IPS DF 6.9 (cell line): ENCODE measurements at places on chromosomes 5 and 9.

DNA sequence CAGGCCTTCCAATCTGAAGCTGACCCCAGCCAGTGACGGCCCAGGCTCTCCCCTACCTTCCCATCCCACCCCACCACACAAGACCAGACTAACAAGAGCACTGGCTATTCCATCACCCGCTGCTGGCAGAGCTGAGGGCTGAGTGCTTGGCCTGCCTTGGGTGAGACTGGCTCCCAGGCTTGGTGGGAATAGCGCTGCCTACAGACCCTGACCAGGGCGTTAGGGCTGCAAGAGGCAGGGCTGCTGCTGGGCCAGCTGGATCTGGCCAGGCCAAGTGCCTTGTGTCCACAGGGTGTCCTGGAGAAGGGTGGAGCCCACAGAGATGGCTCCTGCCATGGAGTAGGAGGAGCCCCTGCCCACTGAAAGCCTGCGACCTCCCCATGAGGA lies 31.6 kb upstream of the ANGPTL2 start:
- H3K27me3 ChIP-seq: no peaks in the 10 kb centered on the region
- peaks cover under 1% of the 10 kb centered on the region for H3K4me1 ChIP-seq
- no peaks in the 10 kb centered on the region for H3K36me3 ChIP-seq
- no peak overlapping the region for H3K4me3 ChIP-seq

- no peaks in the 10 kb centered on the region for H3K4me1 ChIP-seq
- DNase-seq: no peak
- no peaks in the 10 kb centered on the region for H3K36me3 ChIP-seq
- H3K27me3 ChIP-seq: no peaks in the 10 kb centered on the region
Measured at GRCh38 chr5:17928581-17928981, 294.3 kb downstream of the TAF11L14 start.

DNA sequence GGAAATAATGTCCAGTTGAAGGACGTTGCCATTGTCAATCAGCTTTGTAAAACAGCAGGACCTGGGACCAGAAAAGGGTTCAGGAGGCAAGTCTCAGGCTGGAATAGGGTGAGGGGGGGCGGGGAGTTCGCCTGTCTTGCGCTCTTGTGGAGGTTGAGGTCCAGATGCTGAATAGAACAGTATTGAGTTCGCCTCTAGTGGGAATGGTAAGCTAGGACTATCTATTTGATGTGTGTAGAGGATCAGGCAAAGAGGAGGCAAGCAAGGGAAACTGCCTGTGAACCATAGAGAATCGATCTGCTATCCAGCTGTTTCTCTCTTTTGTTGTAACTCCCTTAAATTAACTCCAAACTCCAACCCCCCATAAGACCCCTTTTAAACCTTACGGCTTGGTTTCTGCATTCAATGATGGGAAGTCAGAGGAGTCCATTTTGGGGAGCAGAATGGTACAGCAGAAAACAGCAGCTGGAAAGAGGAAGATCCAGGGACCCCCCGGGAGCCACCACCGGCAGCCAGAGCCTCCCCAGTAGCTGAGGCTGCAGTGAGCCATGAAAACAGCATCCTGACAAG lies 133.7 kb downstream of the SLC28A3 start:
- no peaks in the 10 kb centered on the region for H3K4me1 ChIP-seq
- H3K36me3 ChIP-seq: no peaks in the 10 kb centered on the region
- no peaks in the 10 kb centered on the region for H3K27me3 ChIP-seq
- no peak overlapping the region for H3K27ac ChIP-seq
- DNase-seq: no peak

DNA sequence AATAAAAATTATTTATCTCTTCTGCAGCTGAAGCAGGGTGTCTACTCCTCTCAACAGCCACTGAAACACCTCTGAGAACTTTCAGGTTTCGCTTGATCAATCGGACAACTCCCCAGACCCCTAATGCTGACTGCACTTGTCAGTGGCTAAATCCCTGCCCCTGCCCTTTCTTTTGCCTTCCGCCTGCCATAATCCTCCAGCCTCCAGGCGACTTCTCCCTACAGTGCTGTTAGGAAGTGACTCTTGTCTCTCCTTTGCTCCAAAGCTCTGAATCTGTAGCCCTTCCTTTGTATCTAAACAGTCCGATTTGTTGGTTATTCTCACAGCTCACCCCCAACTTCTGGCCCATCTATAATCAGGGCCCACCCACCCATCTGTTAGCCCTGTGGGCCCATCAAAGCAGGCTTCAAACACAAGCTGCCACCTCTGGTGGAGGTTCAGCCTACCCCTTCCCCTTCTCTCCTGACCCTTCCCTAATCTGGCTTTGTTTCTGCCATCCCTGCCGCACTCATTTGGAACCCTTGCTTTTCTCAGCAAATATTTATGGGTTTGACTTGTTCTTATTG lies 53.7 kb upstream of the IFNK start:
- DNase-seq: no peak
- H3K36me3 ChIP-seq: no peaks in the 10 kb centered on the region
- H3K27me3 ChIP-seq: no peaks in the 10 kb centered on the region
- no peak overlapping the region for H3K27ac ChIP-seq
- peaks cover 6% of the 10 kb centered on the region; the same call in 1 of the 2 replicates for H3K4me1 ChIP-seq

DNA sequence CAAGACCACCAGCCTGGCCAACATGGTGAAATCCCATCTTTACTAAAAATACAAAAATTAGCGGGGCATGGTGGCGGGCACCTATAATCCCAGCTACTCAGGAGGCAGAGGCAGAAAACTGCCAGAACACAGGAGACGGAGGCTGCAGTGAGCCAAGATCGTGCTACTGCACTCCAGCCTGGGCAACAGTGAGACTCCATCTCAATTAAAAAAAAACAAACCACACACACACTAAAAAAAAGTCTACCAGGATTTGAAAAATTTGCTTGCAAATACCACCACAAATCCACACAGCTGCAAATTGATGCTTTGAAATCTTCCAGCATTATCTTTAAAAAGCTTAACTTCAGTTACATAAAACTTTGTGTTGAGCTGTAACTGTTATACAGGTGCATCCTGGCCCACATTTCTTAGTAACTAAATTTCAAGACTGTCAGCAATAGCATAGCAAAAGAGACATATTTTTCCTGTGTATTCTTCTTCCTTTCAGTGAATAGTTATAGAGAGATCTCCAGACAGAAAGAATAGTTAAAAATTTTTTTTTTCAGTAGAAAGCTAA lies 6.8 kb downstream of the CHD1 start:
- no peaks in the 10 kb centered on the region for H3K4me1 ChIP-seq
- no peak for DNase-seq
- peaks cover 13% of the 10 kb centered on the region for H3K36me3 ChIP-seq
- no peak overlapping the region for H3K27ac ChIP-seq
- no peaks in the 10 kb centered on the region for H3K27me3 ChIP-seq
- no peak overlapping the region for H3K4me3 ChIP-seq

GRCh38 chr5:38396766-38397165 lies 138.4 kb downstream of the EGFLAM start:
- no peaks in the 10 kb centered on the region for H3K27me3 ChIP-seq
- H3K4me3 ChIP-seq: no peak overlapping the region
- H3K36me3 ChIP-seq: no peaks in the 10 kb centered on the region; the same call in 1 of the 2 replicates
- no peak overlapping the region for H3K27ac ChIP-seq

DNA sequence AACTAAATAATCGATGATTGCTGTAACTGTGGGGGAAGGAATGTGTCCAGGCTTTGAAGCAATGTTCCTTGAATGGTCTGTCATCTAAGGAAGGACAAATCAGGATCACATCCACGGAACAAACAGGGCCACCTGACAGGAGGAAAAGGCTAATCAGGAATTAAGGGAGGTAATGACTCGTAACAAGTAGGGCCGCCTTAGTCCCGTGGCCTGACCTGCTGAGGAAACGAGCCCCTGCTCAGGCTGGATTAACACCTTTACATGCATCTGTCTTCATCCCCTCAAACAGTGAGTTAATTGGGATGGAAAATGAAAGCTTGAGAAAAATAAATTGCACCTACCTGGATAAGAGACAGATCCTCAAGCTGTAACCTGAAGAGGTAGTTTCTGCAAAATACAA lies 227.8 kb downstream of the SEMA5A start:
- H3K4me1 ChIP-seq: no peaks in the 10 kb centered on the region
- no peaks in the 10 kb centered on the region for H3K36me3 ChIP-seq
- no peak overlapping the region for H3K4me3 ChIP-seq
- H3K27me3 ChIP-seq: no peaks in the 10 kb centered on the region
- no peak for DNase-seq
- no peak overlapping the region for H3K27ac ChIP-seq

GRCh38 chr5:147465747-147466146 lies 44.1 kb downstream of the DPYSL3 start:
- H3K27me3 ChIP-seq: no peaks in the 10 kb centered on the region
- no peak overlapping the region for H3K4me3 ChIP-seq
- H3K27ac ChIP-seq: no peak overlapping the region
- H3K4me1 ChIP-seq: peaks cover 3% of the 10 kb centered on the region
- DNase-seq: no peak

DNA sequence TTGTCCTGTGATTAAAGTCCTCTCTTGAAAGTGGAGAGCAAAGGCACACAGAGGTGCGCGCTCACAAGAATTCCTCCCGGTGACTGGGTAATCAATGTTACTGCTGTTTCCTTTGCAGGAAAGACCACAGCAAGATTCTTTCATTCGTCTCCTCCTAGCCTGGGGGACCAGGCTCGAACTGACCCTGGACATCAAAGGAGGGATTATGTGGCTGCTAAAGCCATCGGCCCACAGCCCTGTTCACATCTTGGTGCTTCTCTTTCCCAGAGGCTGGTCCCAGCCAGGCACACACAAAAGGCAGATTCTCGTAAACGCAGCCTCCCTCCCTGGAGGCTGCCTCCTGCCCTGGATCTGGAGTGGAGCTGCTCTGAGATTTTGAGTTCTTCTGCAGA lies 230.9 kb downstream of the FANCC start:
- H3K27ac ChIP-seq: no peak overlapping the region
- no peak for DNase-seq
- no peaks in the 10 kb centered on the region for H3K27me3 ChIP-seq
- 0 out of 2 replicates have a peak, but pooled peaks cover 5% of the 10 kb centered on the region for H3K36me3 ChIP-seq
- no peak overlapping the region for H3K4me3 ChIP-seq

DNA sequence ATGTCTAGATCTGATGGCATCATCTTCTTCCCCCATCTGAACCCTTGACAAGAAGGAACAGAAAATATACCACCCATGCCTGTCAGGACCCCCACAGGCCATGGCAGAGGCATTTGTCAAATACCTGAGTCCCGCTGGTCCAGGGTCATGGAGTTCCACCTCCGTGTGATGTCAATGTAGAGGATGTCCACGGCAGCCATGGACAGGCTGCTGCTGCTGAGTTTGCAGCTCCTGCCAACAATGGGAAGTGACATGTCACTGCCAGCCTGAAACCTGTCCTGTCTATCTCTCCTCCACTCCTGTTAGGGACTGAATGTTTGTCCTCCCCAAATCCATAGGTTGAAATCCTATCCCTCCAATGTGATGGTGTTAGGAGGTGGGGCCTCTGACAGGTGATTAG lies 208.8 kb downstream of the DAB2IP start:
- H3K27ac ChIP-seq: no peak overlapping the region
- H3K4me3 ChIP-seq: no peak overlapping the region
- no peaks in the 10 kb centered on the region for H3K36me3 ChIP-seq

DNA sequence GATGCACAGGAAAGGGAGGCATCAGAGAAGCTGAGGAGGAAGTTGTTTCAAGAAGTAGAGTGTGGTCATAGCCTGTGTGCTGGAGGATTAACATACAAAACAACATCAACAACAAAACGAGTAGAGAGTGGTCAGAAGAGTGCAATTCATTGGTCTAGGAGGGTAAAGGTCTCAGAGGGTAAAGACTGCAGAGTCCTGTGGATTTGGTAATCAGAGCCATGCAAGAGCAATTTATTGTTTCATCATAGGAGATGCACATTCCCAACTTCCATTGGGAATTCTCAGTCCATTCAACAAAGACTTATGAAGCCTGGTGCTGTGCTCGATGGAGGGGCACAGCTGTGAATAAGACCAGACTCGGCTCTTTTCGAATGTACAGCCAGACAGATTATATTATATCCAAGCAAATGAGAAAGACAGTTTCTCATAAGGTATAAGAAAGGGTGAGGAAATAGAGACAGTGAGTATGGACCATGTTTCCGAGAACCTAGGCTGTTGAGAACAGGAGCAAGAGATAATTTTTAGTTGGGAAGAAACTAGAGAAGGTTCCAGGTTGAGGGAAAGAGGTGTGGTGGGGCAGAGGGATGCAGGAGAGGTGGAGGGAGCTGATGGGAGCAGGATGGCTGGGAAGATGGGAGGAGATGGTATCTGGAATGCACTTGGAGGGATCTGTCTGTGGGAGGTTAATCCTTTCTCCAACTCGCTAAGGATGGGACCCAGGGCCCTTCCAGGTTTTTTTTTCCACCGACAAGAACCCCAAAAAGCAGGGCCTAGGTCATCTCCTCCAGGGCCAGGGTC lies 7.9 kb upstream of the MYORG start:
- H3K4me1 ChIP-seq: peaks cover 5% of the 10 kb centered on the region; the same call in 1 of the 2 replicates
- no peak overlapping the region for H3K4me3 ChIP-seq
- H3K36me3 ChIP-seq: no peaks in the 10 kb centered on the region
- DNase-seq: no peak
- H3K27ac ChIP-seq: no peak overlapping the region

- H3K4me3 ChIP-seq: no peak overlapping the region
- DNase-seq: no peak
- H3K27ac ChIP-seq: no peak overlapping the region
- H3K36me3 ChIP-seq: no peaks in the 10 kb centered on the region; the same call in 1 of the 2 replicates
Measured at GRCh38 chr9:125942125-125942524, 195.0 kb downstream of the PBX3 start.

DNA sequence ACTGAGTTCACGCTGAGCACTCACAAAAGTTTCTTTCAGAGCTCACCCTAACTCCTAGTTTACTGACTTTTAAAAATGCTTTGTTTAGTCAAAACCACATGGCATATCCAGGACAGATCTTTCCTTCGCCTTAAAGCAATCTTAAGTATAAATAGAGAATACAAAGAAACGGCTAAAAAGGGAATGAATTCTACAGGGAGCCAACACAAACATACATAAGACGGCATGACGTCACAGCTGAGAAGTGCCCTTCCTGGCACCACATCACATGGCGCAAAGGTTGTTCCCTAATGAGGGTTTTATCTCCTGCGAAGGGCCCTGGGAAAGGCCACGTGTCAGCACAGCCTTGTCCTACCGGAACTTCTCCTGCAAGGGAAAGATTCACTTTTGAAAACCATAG lies 141.3 kb downstream of the IRX1 start:
- H3K4me3 ChIP-seq: no peak overlapping the region
- H3K27ac ChIP-seq: no peak overlapping the region
- DNase-seq: no peak
- H3K4me1 ChIP-seq: no peaks in the 10 kb centered on the region

GRCh38 chr5:158064334-158065123 lies 205.6 kb upstream of the CLINT1 start:
- no peaks in the 10 kb centered on the region for H3K4me1 ChIP-seq
- H3K27me3 ChIP-seq: no peaks in the 10 kb centered on the region
- no peak overlapping the region for H3K4me3 ChIP-seq
- no peaks in the 10 kb centered on the region for H3K36me3 ChIP-seq
- no peak overlapping the region for H3K27ac ChIP-seq

DNA sequence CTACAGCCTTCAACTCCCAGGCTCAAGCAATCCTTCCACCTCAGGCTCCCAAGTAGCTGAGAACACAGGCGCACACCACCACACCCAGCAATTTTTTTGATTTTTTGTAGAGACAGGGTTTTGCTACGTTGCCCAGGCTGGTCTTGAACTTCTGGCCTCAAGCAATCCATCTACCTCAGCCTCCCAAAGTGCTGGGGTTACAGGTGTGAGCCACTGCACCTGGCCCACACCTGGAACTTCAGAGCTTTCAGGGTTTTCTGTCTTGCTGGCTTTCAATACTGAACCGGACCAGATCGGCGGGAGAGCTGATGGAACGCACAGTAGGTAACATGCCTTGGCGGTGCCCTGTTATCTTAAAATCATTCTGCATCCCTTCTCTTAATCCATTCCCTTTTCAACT lies 30.8 kb downstream of the IPPK start:
- H3K27ac ChIP-seq: no peak overlapping the region
- DNase-seq: no peak
- H3K36me3 ChIP-seq: peaks cover 16% of the 10 kb centered on the region; the same call in 1 of the 2 replicates
- H3K4me1 ChIP-seq: no peaks in the 10 kb centered on the region
- no peak overlapping the region for H3K4me3 ChIP-seq
- no peaks in the 10 kb centered on the region for H3K27me3 ChIP-seq
